Stimulated activated naive CD4-positive, alpha-beta T cell treated with Interleukin-2 at 50 U/mL for 16 hours (primary cell): ENCODE measurements at places on chromosomes 12 and 14.
A peak's percentile ranks its signal among the peaks of the same experiment; 100 is the strongest.

DNA sequence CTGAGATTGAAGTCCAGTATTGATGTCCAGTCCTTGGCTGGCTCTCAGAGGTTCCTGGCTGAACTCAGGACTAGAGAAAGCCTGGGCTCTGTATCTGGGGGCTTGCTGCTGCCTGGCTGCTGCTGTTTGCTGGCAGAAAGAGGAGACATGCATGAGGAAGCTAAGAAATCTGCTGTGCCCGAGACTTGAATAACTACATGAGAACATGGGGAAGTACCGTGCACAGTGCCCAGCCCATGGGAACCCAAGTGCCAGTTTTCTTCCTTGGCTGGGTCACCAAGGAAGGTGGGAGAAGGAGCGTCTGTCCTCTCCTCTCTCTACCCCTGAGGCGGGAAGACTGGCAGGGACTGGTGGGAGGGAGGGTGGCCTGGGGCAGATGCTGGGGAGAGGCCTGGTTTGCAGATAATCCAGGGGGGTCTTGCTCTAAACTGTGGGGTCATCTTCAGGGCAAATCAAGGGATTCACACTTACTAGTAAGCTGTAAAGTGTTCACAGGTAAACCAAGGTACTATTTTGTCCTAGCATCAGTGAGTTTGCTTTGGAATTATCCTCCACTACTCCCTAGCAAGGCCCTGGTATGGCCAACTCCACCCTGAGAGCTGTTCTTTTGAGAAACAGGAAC is 13.8 kb upstream of the ZFP36L1 start:
- no peak for DNase-seq

DNA sequence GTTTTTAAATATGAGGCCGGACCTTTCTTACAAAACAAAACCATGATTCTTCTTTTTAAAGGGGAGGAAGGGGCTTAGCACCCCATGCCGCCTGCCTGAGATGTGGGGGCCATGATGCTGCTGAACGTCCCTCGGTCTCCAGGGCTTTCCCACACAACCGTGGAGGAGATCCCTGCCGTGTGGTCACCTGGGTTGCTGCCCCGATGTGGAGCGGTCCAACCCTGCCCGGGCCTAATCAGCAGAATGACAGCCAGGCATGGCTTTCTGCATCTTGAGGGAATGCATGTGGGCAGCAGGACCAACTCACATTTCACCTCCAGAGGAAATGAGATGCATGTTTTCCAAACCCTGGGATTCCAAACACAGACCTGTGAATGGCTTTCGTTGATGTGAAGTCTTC is 48.9 kb upstream of the C14orf180 start:
- DNase-seq, result no peak

DNA sequence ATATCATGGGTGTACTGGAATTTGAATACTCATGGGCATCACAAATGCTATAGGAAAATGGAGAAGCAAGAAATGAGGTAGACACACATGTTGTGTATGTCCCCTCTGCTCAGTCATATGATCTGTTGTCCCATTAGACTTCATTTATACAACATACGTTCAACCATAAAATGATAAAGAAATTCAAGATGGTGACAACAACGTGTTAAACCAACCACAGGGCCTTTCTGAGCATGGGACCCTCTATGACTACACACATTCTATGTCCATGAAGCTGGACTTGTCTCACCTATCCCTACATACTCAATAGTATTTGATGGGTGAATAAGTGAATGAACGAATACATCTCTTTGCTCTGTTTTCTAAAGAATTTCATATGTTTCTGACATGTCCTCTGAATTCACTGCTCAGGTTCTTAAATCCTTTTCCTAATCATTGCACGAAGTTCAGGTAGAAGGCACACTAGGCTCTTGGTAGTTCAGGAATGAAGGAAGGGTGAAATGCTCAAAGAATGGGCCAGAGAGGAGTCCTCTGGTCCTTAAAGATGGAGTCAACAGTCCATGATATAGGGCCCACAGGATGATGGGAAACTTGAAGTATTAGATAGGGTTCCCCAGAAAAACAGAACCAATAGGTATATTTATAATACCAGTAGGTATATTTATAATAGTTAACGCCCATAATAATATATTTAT is 105.7 kb upstream of the PPM1H start:
- no peak for DNase-seq

DNA sequence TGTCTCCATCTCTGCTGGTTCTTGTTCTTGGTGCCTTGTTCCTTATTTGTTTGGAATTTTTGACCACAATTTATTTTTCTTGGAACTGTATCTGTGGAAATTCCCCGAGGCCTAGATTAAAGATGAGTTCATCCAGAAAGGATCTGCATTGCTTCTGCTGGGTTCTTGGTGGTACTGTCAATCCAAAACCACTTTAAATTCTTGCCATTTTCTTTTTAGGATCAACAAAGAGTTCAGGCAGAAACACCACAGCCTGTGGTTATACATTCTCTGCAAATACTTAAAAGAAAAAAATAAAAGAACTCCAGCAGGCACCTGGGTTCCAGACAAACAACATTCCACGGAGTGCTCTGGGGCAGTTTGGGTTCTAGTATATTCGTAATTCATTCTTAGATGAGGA is 6.0 kb upstream of the VAMP1 start:
- no peak for DNase-seq

- peak; percentile 3 for DNase-seq
These were observed 48.5 kb upstream of the RIMBP2 start for GRCh38 chr12:130764475-130765185.

DNA sequence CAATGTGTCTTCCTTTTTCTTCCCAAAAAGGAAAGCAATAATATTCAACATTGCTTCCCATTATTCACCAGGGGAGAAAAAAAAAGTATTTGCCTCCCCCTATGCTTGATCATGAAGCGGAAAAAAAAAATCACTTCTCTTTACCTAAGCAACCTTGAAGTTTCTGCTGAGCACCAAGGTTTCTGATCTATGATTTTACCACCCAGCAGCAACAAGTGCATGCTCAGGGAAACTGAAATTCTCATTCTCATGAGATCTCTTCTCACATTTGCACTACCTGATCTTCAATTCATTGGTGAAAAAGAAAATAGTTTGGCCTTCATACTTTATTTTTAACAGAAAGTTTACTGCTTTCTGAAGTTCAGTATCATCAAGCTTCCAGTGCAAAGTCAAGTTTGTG is 125.8 kb downstream of the ARMH4 start:
- DNase-seq, result no peak

DNA sequence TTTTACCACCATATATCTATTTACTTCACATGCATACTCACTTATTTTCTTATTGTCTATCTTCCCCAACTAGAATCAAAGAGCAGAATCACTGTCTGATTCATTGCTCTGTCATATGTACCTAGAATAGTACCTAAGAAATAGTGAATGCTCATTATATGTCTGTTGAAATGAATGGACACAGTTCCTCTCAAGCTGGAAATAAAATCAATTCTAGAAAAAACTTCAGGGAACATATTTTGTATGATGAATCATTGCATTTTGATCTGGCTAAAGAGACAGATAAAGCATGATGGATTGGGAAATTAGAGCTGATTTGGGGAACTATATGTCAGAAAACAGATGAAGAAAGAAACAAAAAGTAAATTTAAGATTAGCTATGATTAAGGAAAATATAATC is 623.3 kb downstream of the C12orf50 start:
- no peak for DNase-seq

- no peak for DNase-seq
These were observed 123.9 kb upstream of the PMCH start for GRCh38 chr12:102321305-102322082.

DNA sequence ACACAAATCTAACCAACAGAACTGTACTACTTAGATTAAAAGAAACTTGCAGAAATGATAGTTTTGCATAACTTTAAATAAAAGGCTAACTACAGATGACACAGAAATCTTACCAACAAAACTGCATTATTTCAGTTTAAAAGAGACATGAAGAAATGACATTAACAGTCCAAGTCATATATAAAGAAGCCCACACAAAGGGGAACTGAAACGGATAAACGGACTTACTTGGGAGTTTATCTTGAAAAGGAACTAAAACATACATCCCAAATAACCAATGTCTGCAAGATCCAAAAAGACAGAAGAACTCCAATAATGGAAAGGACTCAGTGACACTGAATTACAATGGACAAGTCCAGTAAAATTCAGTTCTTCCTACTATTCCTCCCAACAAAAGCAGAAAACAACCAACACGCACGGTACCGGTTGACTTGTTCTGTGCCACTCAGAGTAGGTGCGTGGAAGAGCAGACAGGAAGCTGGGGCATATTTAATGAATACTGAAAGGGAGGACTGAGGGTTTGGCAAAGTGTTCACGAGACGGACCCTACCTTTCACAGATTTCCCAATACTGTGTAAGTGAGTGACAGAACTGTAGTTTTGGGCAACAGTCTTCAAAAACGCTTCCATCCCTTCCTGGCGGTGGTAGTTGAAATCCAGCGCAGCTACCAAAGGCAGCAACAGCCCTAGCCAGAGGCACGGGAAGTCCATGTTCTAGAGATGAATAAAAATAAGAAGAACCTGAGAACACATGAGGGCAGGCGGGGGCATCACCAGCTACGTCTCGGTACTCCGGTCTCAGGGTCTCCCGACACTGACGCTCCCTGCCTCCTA is 627 bp downstream of the CPM start:
- DNase-seq, result no peak

DNA sequence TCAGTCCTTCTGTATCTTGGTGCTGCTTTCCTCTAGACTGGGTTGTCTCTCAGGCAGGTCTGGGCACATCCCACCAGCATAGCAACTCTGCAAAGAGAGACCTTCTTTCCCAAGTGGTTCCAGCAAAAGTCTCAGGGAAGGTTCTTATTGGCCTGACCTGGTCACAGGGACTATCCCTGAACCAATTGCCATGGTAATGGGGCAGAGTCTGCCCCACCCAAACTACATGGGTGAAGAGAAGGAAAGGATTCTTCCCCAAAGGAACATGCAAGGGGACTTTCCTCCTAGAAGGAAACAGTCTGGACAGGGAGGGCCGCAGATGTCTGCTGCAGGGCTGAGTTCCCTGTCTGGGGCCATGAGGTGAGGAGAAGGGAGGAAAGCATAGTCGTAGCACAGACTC is 122.2 kb upstream of the NCOR2 start:
- no peak for DNase-seq

- DNase-seq, result peak; percentile 25
These were observed 386.5 kb upstream of the DDHD1 start for GRCh38 chr14:53539489-53540126.

GRCh38 chr12:45336762-45337596 is 121.1 kb downstream of the ANO6 start:
- DNase-seq, result no peak

DNA sequence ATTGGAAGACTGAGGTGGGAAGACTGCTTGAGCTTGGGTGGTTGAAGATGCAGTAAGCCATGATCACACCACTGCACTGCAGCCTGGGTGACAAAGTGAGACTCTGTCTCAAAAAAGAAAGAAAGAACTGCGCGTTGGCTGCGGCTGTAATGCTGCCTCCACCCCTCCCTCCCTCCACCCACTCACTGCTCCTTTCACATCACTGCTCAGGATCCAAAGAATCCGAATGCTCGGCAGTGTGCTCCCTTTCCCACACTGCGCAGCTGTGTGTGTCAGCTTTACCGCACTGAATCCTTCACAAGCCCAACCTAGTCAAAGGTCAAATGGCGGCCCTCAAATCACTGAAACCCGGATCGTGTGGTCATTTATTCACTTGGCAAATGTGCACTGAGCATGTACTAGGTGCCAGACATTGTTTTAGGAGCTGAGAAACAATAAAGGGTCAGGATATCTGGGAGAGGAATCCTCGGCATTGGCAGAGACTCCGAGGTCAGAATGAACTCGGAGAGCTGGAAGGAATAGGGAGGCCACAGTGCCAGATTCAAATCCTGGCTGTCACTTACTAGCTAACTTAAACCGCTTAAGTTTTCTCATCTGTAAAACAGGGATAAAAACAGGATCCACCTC is 11.5 kb upstream of the TDRD9 start:
- no peak for DNase-seq

DNA sequence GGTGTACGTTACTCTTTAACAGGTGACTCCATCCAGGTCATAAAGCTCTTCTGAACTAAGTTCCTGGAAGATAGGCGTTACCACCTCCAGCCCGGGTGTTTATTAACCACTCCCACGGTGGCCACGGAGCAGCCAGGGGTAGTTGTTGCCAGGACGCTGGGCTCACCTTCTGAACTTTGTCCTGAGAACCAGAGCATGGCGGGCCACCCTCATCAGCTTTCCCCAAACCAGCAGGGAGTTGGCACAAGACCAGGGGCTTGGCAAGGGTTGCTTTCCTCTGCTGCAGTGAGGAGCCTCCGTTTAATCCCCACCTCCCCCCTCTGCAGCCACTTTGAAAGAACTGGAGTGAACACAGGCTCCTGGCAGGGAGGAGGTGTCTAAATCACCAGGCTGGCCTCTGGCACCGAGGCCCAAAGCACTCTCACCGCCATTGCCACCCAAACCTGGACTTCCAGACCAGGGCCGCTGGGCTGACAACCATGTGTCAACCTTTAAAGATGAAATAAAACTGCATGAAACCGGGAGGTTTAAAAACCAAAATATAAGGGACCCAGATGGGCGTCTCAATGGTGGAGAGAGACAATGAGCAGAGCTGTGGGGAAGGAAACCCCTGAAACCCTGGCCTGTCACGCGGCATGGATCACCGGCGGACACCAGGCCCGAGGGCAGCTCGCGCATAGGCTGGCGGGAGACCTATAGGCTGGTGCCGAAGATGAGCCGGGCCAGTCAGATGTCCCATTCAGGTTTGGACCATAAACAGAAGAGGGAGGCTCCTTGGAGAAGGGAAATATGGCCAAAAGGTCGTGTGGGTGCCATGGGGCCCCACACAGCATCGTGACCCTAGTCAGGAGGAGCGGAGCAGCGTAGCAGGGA is 30.9 kb upstream of the TDRD9 start:
- DNase-seq, result no peak

DNA sequence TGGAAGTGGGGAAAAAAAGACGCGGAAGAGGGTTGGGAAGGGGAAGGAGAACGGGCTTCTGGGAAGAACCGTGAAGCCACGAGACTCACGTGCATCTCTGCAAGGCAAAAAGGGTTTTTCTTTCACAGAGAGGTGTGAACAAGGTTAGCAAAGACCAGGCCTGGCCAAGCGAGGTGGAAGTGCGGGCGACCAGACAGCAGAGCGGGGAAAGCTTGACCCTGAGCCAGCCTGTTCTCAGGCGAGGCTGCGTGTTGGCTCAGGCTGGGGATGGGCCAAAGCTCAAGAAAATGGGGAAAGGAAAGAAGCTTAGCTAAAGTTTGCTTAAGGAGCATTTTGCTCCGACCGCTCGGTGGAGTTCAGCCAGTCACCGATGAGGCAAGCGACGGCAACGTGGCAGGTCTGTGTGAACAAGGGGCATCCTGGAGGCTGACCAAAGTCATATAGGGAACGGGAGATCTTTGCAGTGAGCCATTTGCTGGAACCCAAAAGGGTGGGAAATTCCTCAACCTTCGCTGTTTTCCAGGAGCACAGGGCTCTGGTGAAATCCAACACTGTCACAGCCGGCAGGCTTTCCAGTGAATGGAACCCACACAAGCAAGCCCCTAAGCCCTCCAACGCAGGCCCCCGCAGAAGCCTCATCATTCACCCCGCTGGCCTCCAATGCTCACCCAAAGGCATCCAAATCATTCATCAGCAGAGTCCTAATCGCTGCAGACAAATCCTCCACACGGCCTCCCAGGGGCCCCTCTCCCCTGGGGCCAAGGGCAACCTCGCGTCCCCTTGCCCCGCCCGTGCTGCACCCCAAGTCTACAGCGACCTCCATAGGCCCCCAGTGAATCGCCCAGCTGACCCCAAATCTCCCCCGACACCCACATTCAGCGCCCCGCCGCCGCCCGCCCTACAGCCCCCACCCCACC is 754 bp downstream of the ZNF605 start:
- DNase-seq, result no peak

GRCh38 chr14:23183479-23183878 is at the start of gene SLC7A8:
Gene SLC7A8 (minus strand): TSS chr14:23183660. CDS start chr14:23182914, 746 bp downstream.
- DNase-seq, result no peak
